ENCODE measurements at places on chromosomes 1 and 21. TPM values are rescaled to one million over a fixed set of nuclear protein-coding genes. Genes with fewer than 3 reads are reported as not detected.

DNA sequence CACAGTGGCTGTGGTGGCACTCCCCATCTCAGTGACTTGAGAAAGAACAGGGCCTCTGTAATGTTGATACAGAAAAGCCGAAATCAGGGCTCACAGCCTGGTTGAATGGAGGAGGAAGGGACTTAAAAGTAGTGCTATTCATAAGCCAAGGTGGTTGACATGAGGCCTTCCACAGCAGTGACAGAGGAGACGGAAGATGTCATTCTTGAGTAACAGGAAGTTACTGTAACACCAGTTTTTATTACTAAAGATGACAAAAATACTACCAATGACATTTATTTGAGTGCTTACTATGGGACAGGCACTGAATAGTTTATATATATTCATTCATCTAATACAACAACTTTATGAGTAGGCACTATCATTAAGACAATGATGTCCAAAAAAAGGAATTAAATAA is 52.8 kb upstream of the GNG12 start:
- H3K27ac ChIP-seq, result no peak overlapping the region
- H3K36me3 ChIP-seq, result no peaks in the 10 kb centered on the region
- H3K4me3 ChIP-seq, result no peak overlapping the region
- H3K27me3 ChIP-seq, result no peaks in the 10 kb centered on the region

DNA sequence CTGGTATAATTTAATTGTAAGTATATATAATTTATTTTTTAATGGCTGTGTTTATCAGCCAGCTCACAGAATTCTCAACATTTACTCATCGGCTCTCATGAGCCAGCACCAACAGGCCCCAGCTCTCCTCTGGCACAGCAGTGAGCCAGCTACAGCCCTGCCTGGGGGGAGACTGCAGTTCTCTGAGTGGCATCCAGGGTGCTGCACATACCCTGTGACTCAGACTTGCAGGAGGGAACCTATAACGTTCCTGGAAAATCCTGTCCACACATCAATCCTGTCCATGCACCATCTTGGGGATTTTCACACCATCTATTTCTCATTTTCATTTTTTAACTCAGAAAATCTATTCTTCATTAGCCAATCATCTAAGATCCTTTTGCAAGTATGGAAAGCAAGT is 36.5 kb downstream of the FHAD1 start:
- peaks cover 19% of the 10 kb centered on the region for H3K4me1 ChIP-seq
- no peak overlapping the region for H3K4me3 ChIP-seq
- H3K36me3 ChIP-seq, result no peaks in the 10 kb centered on the region
- H3K27ac ChIP-seq, result peak overlapping the region; percentile 75
- no peak for DNase-seq

GRCh38 chr1:183472488-183473216 is at the start of gene SMG7:
SMG7 (plus strand) TSS chr1:183472499; CDS start chr1:183472621, 122 bp downstream.
- H3K27ac ChIP-seq, result peak within 1 kb of the TSS; percentile 98
- H3K4me1 ChIP-seq, result peaks cover 22% of the 10 kb centered on the region
- no peaks in the 10 kb centered on the region for H3K27me3 ChIP-seq
- peak; percentile 59 for DNase-seq
- peak within 1 kb of the TSS; percentile 78 for H3K4me3 ChIP-seq
- H3K36me3 ChIP-seq, result no peaks in the 10 kb centered on the region

The RAB7B gene
- total RNA-seq, result not detected

DNA sequence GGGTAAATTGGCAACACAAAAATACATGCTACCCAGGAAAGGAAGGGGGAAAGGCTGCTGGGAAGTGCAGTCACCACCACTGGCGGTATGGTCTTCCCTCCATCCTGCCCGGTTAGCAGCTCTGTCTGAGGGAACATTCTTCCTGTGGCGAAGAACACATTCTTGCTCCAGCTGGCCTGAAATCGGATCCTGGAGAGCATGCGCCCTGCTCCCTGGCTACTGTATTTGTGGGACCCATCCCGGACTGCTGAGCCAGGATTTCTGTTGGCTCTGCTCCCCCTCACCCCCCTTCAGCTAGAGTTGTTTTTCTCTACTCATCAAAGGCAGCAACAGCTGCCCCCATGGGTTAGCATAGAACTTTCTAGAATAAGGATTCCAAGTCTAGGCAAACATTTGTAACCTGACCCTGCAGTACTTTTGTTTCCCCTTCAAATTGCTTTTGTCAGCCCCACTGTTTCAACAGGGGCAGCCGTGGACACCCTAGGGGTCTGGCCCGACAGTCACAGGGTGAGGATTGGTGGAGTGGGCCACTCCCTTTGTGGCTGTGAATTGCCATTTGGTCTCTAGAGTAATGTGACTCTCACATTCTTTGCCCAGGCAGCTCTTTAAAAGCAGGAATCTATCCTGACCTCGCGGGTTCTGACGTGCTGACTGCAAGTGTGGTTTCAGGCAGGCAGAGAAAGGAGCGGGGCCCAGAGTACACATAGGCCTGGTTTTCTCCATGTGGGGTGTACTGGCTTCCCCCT is 157.7 kb downstream of the TOMM20 start:
- H3K27ac ChIP-seq, result peak overlapping the region; percentile 88
- DNase-seq, result peak; percentile 67
- peaks cover 62% of the 10 kb centered on the region for H3K4me1 ChIP-seq

GRCh38 chr1:110308247-110308646 is 30.9 kb upstream of the RBM15 start:
- DNase-seq, result no peak
- H3K27me3 ChIP-seq, result no peaks in the 10 kb centered on the region
- peaks cover 2% of the 10 kb centered on the region for H3K4me1 ChIP-seq
- H3K27ac ChIP-seq, result no peak overlapping the region
- no peak overlapping the region for H3K4me3 ChIP-seq

- no peak overlapping the region for H3K4me3 ChIP-seq
- peaks cover 13% of the 10 kb centered on the region for H3K4me1 ChIP-seq
- DNase-seq, result no peak
- peak overlapping the region; percentile 58 for H3K27ac ChIP-seq
Measured at GRCh38 chr1:155893389-155894142, 17.6 kb downstream of the RIT1 start.

GRCh38 chr1:86832433-86832832 is 81.5 kb downstream of the SELENOF start:
- no peak overlapping the region for H3K27ac ChIP-seq
- H3K27me3 ChIP-seq, result no peaks in the 10 kb centered on the region
- peaks cover 8% of the 10 kb centered on the region for H3K4me1 ChIP-seq
- no peak for DNase-seq
- H3K4me3 ChIP-seq, result no peak overlapping the region

DNA sequence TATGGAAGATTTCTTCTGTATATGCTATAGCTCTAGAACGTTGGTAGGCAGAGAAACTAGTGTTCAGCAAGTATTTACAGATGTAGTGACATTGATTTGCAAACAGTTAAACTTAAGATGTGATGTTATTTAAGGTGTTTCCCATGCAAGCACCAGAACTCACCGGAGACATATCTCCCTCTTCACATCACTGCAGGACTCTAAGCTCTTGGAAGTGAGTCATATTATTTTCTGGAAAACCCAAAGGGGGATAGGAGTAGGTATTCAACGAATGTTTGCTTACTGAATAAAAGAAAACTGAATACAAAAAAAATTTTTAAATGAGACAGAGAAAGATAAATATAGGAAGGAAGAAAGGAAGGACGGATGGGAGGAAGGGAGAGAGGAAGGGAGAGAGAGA is 25.0 kb downstream of the RGS4 start:
- no peaks in the 10 kb centered on the region for H3K36me3 ChIP-seq
- DNase-seq, result no peak
- no peaks in the 10 kb centered on the region for H3K27me3 ChIP-seq
- H3K27ac ChIP-seq, result no peak overlapping the region
- no peak overlapping the region for H3K4me3 ChIP-seq
- H3K4me1 ChIP-seq, result no peaks in the 10 kb centered on the region

The FCRL1 gene
- 12.9 TPM for total RNA-seq

DNA sequence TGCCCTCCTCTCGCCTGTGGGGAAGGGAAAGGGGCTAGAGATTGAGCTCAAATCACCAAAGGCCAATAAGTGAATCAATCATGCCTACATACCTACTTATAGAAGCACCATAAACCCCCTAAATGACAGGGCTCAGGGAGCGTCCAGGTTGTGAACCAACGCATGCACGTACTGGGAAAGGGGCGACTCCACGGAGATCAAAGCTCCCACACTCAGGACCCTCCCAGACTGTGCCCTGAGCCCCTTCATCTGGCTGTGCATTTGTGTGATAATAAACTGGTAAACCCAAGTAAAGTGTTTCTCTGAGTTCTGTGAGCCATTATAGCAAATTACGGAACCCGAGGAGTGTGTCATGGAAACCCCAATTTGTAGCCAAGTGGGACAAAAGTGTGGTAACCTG is 23.8 kb upstream of the PRDM15 start:
- no peak for DNase-seq
- no peaks in the 10 kb centered on the region for H3K4me1 ChIP-seq
- H3K27ac ChIP-seq, result no peak overlapping the region

The SLC44A5 gene
- total RNA-seq, result 3.3 TPM

DNA sequence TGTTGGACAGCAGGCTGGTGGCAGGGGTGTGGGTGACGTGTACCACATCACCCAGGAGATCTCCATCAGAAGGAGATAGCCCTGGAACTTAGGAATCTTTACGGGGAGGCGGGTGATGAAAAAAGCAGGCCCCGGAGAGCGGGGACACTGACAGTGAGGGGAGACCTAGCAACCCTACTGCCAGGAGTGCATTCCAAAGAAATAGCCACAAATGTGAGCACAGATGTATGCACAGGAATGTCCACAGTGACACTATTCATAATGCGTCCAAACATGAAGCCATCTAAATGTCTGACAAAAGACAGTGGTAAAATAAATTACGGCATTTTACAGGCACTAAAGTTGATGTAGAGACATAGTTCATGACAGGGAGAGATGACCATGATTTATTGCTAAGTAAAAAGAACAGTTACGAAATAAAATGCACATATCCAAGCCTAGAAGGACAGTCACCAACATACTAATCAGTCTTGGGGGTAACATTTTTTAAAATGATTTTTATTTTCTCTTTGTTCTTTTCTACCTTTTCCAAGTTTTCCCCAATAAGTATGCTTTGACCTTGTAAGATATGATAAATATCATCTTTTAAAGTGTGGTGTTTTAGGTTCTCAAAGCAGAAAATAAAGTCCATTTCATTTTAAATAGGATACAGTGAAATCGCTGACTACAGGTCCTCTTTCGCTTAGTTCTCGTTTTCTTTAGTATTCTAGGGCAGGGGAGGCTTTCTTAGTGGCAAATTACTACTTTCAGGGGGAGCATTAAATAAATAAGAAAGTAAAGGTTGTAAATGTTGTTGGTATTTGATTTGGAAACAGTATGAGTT is 21.3 kb downstream of the CD247 start:
- no peaks in the 10 kb centered on the region for H3K36me3 ChIP-seq
- no peaks in the 10 kb centered on the region for H3K4me1 ChIP-seq
- peaks cover 10% of the 10 kb centered on the region for H3K27me3 ChIP-seq
- no peak overlapping the region for H3K27ac ChIP-seq
- H3K4me3 ChIP-seq, result no peak overlapping the region

GRCh38 chr1:154703170-154703569 is 95.2 kb upstream of the ADAR start:
- no peak for DNase-seq
- peaks cover 9% of the 10 kb centered on the region for H3K27me3 ChIP-seq
- H3K4me1 ChIP-seq, result no peaks in the 10 kb centered on the region
- H3K4me3 ChIP-seq, result no peak overlapping the region
- no peaks in the 10 kb centered on the region for H3K36me3 ChIP-seq
- H3K27ac ChIP-seq, result no peak overlapping the region

GRCh38 chr1:229137271-229137670 is 133.6 kb upstream of the RAB4A start:
- H3K36me3 ChIP-seq, result no peaks in the 10 kb centered on the region
- no peak for DNase-seq
- no peak overlapping the region for H3K27ac ChIP-seq
- H3K4me3 ChIP-seq, result no peak overlapping the region
- no peaks in the 10 kb centered on the region for H3K4me1 ChIP-seq
- H3K27me3 ChIP-seq, result no peaks in the 10 kb centered on the region

The RORC gene
- 34.3 TPM for total RNA-seq

DNA sequence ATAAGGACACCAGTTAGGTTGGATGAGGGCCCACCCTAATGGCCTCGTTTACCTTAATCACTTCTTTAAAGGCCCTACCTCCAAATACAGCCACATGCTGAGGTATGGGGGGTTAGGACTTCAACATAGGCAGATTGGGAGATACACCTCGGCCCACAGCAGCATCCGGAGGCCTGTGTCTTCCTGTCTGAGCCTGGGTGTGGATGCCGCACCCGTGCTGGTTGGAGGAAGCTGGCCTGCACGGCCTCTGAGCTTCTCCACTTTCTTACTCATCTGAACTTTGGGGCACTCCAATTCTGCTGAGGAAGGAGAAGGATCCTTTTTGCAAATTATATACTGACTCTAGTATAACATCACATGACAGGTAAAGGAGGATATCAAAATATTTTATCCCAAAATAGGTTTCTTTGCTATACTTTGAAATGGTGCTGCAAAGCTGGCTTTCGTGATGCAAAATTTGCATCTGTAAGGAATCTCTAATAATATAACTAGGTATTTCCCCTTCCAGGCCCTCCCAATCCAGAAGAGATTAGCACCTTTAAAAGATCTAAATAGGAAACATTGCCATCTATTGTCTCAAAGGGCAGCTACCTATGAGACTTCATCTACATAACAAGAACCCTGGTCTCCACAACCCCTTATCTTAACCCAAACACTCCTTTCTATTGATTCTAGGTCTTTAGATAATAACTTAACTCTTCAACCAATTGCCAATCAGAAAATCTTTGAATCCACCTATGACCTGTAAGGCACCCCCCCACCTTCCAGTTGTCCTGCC is 247.6 kb downstream of the KCNJ6 start:
- no peaks in the 10 kb centered on the region for H3K36me3 ChIP-seq
- DNase-seq, result no peak
- H3K4me3 ChIP-seq, result no peak overlapping the region
- H3K27me3 ChIP-seq, result peaks cover 6% of the 10 kb centered on the region
- H3K27ac ChIP-seq, result no peak overlapping the region
- no peaks in the 10 kb centered on the region for H3K4me1 ChIP-seq

DNA sequence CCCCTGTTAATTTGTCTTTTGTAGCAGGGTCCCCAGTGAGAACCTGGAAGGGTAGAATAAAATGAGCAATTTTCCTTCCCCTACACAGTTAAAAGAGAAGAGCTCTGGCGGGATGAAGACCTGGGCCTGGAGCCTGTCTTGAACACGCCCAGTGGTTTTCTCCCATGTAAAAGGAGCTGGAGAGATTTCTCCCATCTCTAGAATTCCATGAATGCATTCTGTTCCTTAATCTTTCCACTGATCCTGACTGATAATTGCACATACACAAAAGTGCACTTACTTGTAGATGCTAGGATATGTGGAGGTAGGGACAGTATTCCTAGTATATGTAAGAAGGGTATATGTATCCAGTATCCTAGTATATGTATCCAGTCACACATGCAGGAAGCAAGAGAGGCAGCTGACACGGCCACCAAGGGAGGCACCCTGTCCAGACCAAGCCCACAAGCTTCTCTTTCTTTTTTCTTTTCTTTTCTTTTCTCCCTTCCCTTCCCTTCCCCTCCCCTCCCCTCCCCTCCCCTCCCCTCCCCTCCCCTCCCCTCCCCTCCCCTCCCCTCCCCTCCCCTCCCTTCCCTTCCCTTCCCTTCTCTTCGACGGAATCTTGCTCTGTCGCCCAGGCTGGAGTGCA is 11.9 kb upstream of the PKNOX1 start:
- no peak overlapping the region for H3K4me3 ChIP-seq
- no peaks in the 10 kb centered on the region for H3K36me3 ChIP-seq
- no peaks in the 10 kb centered on the region for H3K27me3 ChIP-seq
- no peaks in the 10 kb centered on the region for H3K4me1 ChIP-seq
- DNase-seq, result no peak

- H3K27ac ChIP-seq, result peak overlapping the region; percentile 84
- H3K36me3 ChIP-seq, result no peaks in the 10 kb centered on the region
- H3K27me3 ChIP-seq, result peaks cover 80% of the 10 kb centered on the region
- peak overlapping the region; percentile 70 for H3K4me3 ChIP-seq
Measured at GRCh38 chr1:213989002-213989855, 1.5 kb downstream of the PROX1 start.

- no peak for DNase-seq
- H3K27me3 ChIP-seq, result no peaks in the 10 kb centered on the region
- H3K27ac ChIP-seq, result no peak overlapping the region
- H3K4me1 ChIP-seq, result no peaks in the 10 kb centered on the region
- no peak overlapping the region for H3K4me3 ChIP-seq
Measured at GRCh38 chr21:46532080-46532479, 72.8 kb downstream of the S100B start.
